ENCODE measurements at places on chromosomes 2 and 18. TPM values are rescaled to one million over a fixed set of nuclear protein-coding genes. Genes with fewer than 3 reads are reported as not detected.
A peak's percentile ranks its signal among the peaks of the same experiment; 100 is the strongest.

- peak; percentile 77 for DNase-seq
Observed at GRCh38 chr2:223563462-223563861, 38.7 kb downstream of the SCG2 start.

DNA sequence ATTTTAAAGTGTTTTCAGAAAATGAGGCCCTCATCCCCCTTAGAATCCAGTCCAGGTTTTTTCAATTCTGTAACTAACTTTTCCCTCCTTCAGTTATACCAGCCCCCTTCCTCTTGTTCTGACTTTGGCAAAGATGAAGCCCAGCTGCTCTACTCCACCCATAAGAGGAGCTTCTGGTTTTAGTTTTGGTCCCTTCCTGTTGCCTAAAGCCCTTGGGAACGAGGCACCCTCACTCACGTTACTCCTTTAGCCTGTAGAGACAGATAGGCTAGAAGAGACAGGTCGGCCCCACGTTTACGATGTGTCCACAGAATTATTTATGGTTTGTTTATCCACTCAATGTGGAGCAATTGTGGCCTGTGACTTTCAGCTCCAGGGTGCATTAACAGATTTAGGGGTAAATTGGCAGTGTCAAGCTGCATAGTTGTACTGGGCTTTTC is 454.2 kb upstream of the TNP1 start:
- no peak for DNase-seq

RSAD2 gene
- total RNA-seq: 3.6 TPM

GRCh38 chr18:31710826-31711225 is 26.4 kb upstream of the B4GALT6 start:
- no peak for DNase-seq

DNA sequence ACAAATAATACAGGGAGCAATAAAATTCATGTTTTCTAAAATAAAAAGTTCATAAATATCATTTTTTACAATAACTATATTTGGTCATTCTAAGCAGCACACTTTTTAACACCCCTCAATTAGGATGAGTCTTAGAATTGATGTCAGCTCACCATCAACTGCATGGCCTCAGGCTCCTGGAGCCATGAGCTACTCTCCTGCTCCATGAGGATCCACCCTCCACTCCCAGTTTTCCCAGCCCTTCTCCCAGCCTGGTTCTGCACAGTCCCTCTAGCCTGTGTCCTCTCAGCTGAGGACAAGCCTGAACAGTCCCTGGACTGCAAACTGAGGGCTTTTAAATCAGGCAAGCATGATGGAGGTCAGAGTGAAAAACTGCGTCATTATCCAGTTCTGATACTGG is 89.1 kb downstream of the SMC6 start:
- no peak for DNase-seq

- no peak for DNase-seq
Observed at GRCh38 chr18:13550418-13551304, 175.7 kb downstream of the FAM210A start.

ZBTB7C gene
- total RNA-seq: 1.1 TPM

- no peak for DNase-seq
Observed at GRCh38 chr2:25034081-25034480, 7.8 kb upstream of the EFR3B start.

ABCG5 gene
- not detected for total RNA-seq

GRHL1 gene
- total RNA-seq: 6.2 TPM

SP9 gene
- not detected for total RNA-seq

DNA sequence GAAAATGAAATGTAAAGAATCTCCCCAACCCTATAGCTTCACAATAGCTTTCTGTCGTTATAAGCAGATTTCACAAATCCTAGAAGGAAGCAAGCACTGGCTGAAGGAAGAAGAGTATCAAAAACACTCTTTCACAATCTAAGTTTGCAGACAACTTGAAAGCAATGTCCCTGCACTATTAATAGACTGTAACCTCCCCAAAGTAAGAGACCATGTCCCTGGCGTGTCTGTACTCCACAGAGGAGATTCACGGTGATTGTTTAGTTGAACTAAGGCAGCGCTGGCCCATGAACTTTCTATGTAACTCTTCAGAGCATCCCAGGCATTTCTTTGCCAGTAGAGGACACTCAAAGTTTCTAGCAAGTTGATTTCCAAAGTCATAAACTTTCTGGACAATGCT is 128.0 kb upstream of the HNRNPA3 start:
- no peak for DNase-seq

DNA sequence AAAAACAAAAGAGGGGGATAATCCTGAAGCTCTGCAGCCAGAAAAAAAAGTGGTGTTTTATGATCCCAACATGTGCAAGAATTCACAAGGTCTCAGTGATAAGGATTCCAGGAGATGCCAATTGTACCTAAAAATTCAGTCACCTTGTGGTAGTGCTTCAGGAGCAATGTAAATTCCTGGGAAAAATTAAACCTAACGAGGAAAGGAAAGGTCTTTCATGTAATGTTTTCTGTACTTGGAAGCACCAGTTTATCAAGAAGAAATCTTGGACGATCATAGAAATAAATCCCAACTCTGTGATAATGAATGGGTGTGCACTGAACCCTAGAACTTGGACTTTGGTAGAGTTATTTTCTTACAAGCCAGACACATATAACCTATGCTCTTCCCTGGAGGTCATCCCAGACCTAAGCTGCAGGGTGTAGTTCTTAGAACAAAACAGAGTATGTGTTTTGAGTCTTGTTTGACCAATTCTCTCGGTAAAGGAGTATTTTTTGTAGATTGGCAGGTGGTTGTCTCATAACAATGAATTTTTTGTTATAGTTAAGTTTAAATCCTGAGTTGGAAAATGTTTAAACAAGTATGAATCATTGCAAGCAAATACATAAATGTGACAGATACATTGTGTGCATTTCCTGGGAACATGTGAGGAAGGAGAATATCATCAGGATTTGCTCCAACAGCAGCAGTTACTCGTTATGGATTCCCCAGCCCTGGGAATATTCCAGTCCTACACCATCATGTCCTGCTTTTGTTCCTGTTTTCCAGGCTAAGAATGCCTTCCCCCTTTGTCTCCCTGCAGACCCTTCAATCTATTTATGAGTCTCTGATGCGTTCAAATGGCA is 224.6 kb downstream of the NAPG start:
- DNase-seq: no peak

DNA sequence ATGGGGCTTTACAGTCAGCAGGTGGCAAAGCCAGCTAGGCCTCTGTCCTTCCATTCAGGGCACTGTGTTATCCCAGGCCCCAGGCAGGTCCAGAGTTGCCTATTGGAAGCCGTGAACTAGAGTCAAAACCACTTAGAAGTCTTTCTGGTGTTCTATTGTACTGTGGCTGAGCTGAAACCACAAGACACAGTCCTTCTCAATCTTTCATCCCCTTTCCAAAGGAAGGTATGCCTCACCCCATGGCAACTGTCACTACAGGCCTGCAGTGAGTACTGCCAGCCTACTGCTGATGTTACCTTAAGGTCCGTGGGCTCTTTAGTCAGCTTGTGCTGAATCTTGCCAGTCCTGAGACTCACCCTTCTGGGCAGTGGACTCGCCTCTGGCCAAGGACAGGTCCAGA is 181.6 kb downstream of the GULP1 start:
- no peak for DNase-seq

MAT2A gene
- total RNA-seq: 147 TPM

All from kidney epithelial cell (primary cell).